ENCODE measurements at places on chromosomes 4 and X.

DNA sequence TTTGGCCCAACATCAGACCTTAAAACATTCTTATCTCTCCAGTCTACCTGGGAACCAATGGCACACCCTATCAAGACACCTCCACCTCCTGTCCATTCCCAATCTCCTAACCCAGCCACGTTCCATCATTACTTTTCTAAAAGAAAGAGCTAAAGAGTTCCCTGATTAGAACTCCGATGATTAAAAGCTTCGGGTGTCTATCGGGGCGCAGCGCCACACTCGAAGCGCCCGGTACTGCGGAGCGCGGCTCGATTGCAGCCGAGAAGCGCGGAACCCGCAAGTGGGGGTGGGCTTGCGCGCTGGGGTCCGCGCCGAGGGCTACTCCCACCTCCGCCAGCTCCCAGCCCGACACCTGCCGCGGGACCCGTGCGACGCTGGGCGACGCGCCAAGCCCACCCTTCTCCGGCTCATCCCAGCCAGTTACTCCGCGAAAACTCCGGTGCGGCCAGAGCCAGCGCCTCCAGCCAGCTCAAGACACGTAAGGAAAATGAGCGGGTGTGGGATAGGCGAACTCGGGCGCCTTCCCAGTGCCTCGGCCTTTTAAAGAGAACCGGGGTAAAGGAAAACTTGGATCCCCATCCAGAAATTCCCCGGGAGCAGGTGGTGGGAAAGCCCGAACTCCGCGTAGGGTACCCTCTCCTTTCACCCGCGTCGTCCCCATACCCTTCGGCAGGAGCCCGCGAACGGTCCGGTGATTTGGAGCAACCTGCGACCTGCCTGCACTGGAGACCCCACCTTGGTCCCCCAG is 593 bp downstream of the NPY1R start:
- no peak for DNase-seq

- no peak for DNase-seq
Observed at GRCh38 chr4:54146139-54146538, 46.2 kb downstream of the GSX2 start.

DNA sequence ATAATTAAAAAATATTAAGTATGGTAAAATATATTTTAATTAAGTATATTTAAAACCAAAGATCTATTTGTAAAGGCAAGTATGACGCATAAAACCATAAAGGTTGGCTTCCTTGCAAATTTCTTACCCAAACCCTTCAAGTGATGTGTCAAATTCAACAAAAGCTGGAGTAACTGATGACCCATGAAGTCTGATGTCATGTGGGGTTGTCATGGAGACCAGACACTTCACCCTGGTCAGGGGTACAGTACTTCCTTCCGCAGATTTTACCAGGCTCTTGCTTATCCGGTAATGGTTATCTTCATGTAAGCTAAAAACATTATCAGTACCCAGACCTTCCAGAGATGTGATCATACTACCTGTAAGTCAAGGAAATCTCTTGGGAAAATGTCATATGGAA is 170.1 kb downstream of the WDFY3 start:
- no peak for DNase-seq

DNA sequence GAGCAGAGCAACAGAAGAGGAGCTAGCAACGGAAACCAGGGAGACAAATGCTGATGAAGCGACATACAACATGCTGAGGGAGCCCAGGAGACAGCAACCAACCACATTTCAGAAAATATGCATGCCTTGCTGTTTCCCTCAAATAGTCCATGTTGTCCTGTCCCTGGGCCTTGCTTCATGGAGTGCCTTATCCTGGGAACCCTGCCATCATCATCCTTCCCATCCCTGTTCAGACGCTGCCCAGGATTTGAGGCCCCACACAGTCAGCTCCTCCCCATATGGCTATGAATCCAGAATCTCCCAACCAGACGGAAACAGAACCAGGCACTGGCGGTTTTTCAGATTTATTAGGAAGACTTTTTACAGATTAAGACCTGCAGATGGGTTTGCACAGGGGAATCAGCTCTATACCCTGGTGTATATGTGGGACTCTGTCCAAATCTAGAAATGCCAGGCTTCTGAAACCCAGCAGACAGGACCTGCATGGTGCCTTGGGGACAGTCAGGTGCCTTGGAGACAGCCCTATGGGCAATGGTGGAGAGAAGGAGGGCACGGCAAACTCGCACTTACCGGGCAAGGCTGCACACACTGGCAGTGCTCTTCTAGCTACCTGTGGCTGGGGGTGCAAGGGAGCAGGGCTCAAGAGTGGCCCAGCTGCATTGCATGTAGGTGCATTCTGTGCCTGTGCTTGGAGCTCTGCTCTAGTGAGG is 199.7 kb upstream of the MAMLD1 start:
- no peak for DNase-seq

DNA sequence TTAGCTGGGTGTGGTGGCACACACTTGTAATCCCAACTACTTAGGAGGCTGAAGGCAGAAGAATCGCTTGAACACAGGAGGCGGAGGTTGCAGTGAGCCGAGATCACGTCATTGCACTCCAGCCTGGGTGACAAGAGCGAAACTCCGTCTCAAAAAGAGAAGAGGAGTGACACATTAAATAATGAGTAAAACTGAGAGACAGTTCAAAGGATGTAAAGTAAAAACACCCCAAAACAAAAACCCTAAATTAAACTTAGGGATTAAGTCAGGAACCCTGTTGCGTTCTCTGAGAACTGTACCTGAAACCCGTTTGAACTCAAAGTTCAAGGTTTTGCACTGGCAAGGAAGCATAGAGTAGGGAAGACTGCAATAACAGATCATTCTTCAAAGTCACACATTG is 141.7 kb downstream of the BRWD3 start:
- DNase-seq: no peak

GRCh38 chrX:86044216-86044615 is 3.1 kb downstream of the CHM start:
- DNase-seq: no peak

DNA sequence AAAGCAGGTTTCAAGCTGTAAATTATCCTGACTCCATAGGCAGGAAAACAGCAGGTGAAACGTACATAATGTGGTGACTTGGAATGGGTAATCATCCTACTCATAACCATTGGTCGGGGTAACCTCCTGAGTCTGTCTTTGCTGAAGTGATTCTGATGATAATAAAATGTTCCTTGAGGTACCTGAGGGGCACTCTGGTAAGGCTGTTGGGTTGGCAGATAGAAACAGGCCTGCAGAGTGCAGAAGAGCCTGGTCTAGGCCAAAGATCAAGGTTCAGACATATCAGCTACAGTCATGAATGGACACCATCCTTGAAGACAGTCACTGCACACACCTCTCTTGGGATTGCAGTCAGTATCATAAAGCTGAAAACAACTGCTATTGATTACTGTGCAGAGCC is 174.7 kb upstream of the RPL34 start:
- DNase-seq: no peak

DNA sequence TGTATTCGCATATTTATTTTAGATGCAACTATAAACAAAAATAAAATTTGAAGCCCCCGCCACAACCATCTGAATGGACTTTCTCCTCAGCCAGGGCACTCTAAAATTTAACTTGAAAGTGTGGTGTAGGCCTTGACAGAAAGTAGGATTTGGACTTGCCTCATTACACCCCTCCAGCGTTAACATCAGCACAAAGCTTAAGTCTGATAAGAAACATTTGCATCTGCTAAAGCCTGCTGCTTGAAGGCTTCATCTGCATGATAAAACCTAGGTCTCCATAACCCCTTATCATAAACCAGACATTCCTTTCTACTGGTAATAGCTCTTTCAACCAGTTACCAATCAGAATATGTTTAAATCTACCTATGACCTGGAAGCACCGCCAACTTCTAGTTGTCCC is 1046.5 kb downstream of the FAT4 start:
- DNase-seq: no peak

DNA sequence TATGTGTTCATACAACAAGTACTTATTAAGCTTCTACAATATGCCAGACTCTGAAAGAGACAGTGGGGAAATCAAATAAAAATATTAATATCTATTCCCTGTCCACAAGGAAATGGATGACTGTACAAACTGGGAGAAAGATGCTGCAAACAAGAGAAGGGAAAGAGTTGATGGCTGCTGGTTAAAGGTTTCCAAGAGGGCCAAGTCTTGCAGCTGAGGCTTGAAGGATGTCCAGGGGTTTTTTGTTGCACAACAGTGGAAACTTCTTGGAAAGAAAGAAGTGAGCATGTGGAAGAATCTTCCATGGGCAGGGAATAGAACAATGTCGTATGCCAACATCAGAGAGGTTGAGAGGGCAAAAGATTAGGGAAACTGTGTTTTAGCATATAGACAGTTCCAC is 95.8 kb downstream of the MID1 start:
- DNase-seq: no peak

GRCh38 chrX:40058719-40059118 is 39.0 kb downstream of the BCOR start:
- DNase-seq: peak; percentile 90
